ENCODE measurements at places on chromosomes 2 and 18.

DNA sequence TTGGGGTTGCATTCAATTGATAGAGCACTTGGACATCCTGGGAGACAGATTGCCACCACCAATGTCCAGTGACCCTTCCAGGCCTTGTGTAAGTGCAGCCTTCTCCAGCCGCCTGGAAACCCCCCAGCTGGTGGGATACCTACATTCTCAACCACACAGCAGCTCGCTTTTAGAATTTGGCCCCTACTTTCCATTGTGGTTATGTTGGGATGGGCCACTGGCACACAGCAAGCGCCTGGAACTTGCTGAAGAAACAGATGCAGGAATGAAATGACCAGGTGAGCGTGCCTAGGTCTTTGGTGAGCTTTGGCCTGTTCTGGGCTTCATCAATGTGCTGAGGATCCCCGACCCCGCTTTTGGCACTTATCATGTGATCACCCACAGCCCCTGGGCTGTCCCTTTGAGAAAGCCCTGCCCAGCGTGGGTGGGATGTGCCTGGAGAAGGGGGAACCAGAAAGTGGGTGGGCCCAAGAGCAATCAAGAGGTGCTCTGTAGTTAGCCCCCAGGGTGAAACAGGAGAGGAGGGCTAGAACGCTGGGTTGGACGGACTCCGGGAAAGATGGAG is 16.0 kb upstream of the NTSR2 start:
- no peak for DNase-seq

- no peak for DNase-seq
Measured at GRCh38 chr18:51135364-51135763, 62.1 kb downstream of the MEX3C start.

GRCh38 chr2:25331686-25332365 is 9.9 kb downstream of the DNMT3A start:
- peak; percentile 58 for DNase-seq

GRCh38 chr2:1538663-1539062 is 125.4 kb downstream of the TPO start:
- DNase-seq: no peak

- DNase-seq: no peak
Measured at GRCh38 chr2:96534701-96535181, 1.8 kb upstream of the ARID5A start.

DNA sequence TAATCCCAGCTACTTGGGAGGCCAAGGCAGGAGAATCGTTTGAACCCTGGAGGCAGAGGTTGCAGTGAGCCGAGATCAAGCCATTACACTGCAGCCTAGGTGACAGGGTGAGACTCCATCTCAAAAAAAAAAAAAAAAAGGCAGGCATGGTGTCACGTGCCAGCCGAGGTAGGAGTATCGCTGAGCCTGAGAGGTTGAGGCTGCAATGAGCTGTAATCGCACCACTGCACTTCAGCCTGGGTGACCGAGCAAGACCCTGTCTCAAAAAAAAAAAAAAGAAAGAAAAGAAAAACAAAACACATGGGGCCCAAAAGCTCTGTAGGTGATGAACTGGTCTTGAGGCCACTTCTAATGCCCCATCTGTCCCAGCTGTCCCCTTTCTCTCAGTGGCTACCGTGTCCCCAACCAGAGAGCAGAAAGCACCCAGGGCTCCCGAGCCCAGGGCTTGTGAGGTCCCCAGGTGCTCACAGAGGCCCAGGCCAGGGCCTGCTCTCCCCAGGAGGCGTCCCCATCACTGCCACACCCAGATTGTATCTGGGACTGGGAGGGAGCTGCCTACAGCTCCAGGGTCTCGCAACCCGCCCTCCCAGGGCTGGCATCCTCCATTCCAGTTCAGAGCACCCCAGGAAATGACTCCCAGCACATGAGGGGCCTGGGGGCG is 8.5 kb downstream of the KLHL30 start:
- DNase-seq: no peak

GRCh38 chr2:157995117-157995516 is 106.6 kb upstream of the UPP2 start:
- DNase-seq: no peak

GRCh38 chr2:121919803-121920202 is 164.4 kb downstream of the TSN start:
- no peak for DNase-seq

DNA sequence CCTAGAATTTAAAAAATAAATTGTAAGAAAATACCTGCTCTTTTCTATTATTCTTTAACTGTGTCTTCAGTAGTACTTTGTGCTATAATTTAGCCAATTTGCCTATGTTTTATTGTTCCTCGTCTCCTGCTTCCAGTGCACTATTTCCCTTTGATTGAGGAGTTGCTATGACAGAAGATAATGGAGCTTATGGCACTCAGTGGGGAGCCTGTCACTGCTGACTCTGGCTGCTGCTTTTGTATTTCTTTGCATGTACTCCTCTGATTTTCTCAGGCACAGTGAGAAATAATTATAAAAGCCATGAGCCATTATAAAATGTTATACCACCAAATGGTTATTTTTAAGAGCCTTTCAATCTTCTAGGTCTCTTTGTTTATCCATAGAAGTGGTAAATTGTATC is 1310.8 kb upstream of the SLC39A10 start:
- DNase-seq: no peak

GRCh38 chr2:237955640-237956401 is 11.0 kb upstream of the UBE2F start:
- DNase-seq: no peak

DNA sequence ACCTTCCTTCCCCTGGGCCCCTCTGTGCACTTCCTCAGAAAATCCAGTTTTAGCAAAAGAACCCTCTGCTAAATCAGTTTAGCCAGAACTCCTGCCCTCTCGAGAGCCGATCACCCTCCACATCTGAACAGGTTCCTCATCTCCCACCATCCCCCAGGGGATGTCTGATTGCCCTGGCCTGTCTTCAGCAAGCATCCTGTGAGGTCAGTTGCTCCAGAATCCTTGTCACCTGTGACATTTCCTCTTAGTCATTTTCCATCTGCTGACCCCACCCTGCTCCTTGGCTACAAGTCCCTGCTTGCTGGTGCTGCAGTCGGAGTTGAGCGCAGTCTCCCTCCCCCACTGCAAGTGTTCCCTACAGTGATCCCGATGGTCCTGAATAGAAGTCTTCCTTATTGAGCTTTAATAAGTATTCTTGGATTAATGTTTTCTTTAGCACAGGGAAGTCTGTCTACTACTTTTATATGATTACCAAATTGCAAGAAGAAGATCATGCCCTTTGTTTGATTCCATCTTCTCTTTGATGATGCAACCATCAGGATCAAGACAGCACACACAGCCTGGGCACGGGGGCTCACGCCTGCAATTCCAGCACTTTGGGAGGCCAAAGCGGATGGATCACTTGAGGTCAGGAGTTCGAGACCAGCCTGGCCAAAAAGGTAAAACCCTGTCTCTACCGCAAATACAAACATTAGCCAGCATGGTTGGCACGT is 30.9 kb upstream of the UBE2F start:
- no peak for DNase-seq

GRCh38 chr2:193539188-193539587 is 1344.5 kb upstream of the TMEFF2 start:
- DNase-seq: no peak

GRCh38 chr2:100924122-100924519 is 78.0 kb upstream of the RPL31 start:
- no peak for DNase-seq

DNA sequence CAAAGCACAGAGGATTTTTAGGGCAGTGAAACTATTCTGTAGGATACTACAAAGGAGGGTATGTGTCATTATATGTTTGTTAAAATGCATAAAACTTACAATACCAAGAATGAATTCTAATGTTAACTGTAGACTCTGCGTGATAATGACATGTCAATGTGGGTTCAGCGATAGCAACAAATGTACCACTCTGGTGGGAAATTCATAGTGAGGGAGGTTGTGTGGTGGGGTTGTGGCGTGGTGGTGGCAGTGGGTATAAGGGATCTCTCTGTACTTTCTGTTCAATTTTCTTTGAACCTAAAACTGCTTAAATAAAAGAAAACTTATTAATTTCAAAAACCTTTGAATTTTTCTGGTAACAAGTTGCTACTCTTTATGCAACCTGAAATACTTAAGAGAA is 99.3 kb upstream of the SLC38A11 start:
- no peak for DNase-seq

GRCh38 chr2:221836095-221836494 is 264.0 kb upstream of the EPHA4 start:
- DNase-seq: no peak

DNA sequence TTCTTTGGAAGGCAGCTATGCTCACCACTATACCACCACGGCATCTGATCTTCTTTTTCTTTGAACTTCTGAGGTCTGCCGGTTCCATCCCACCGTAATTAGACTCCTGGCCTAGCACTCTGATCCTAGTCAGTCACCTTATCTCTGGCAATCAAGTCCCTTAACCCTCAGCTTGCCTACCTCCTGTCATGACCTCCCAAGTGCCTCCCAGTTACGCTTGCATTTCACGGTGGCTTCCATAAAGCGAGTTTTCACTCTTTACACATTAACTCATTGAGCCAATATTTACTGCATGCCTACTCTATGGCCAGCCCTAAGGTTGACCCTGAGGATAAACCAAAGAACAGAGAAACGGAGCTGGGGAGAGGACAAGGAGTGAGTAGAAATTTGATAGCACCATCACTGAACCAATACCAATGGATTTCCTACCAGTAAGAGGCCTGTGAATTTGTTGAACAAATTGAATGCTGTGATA is 37.8 kb upstream of the TMEM182 start:
- no peak for DNase-seq

- no peak for DNase-seq
Measured at GRCh38 chr2:138841459-138841858, 61.3 kb upstream of the NXPH2 start.

GRCh38 chr2:62187246-62187645 is 8.7 kb upstream of the B3GNT2 start:
- DNase-seq: no peak

GRCh38 chr2:217242947-217243346 is 383.1 kb upstream of the TNP1 start:
- DNase-seq: no peak

GRCh38 chr2:4995466-4995865 is 696.7 kb upstream of the SOX11 start:
- DNase-seq: no peak

DNA sequence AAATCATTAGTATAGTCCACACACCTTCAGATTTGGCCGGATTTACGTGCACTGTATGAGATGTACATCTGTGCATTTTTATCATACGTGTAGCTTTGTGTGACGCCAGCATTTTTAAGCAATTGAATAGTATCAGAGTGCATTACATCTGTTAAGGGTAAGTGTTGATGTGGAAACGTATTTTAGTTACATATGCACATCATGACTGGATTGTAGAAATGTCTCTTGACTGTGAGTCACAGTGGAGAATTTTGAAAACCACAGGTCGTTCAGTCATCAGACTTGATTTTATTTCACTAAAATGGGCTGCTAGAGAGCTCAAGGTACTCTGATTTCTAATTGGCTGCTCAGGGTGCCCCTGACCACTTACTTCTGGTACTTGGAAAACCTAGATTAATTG is 5.4 kb upstream of the GPBAR1 start:
- no peak for DNase-seq

DNA sequence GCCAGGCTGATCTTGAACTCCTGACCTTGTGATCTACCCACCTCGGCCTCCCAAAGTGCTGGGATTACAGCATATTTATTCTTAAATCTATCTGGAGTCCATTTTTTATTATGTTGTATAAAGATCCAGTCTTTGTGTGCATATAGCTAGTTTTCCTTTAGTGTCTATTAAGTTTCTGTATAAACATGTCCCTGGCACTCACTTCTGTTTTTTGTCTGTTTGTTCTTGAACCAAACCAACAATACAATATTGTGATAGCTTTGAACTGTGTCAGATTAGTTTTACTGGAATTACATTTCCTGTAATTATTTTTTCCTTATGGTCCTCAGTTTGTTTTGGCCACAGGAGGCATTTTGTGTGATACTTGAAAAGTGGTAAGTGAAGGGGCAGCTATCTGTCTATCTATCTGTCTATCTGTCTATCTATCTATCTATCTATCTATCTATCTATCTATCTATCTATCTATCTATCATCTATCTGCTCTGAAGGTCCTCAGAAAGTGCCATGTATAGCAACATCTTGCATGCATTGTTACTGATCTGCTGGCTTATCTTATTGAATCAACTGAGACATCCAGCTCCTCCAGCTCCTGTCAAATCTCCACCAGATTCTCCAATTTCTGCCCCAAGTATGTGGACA is 70.9 kb upstream of the ACVR1 start:
- DNase-seq: no peak

DNA sequence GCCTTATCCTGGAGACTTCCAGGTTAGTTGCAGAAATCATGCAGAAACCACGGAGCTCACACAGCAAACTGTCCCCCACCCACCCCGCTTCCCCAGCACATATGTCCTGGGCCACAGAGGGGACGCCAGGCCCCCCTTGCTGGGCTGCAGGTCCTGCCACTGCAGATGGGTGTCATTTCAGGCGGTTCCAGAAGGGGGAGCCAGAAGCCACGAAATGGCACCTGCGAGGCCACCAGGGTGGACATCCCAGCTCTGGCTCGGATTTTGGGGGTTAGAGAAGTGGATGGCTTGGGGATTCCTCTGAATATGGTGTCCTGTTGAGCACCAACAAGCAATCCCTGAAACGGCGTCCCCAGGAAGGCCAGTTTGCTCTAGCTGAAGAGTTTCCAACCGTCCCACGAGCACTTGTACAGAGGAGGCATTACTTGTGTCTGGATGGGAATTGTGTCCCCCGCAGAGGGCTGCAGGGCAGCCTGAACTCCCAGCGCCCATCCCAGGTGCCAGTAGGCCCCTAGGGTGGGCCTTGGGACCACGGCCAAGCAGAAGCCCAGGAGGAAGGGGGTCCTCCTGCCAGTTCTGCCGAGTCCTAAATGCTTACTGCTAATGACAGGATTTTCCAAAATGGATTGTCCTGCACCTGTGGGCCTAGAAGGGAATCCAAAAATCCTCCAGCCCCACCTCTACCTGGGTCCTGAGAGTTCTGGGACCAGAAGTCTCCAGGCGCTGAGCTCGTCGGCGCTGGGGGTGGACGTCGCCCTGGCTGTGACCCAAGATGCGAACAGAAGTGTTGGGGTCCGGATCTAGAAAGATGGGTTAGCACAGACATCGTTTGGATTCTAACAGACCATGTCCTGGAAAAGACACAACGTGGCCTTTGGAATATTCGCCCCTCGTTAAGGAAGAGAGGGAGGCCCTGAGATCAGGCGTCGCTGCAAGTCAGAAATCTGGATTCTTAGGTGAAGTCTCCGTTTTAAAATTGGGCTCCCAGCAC is 14.6 kb upstream of the NFATC1 start:
- peak; percentile 59 for DNase-seq

- no peak for DNase-seq
Measured at GRCh38 chr2:100821255-100821910, 1.4 kb downstream of the NPAS2 start.

- DNase-seq: no peak
Measured at GRCh38 chr2:130791617-130791939, 36.2 kb downstream of the AMER3 start.

Measured in activated T-helper 9 cell treated with anti-CD3 and anti-CD28 coated beads, Interleukin-2, amount 50 U/mL, for 16 hours (primary cell).